Smooth muscle cell of trachea (primary cell): ENCODE measurements at places on chromosomes 13 and 19. TPM values are rescaled to one million over a fixed set of nuclear protein-coding genes. Genes with fewer than 3 reads are reported as not detected.

CCDC106 gene
- total RNA-seq = 12.8 and 13.4 TPM in 2 replicates

GPR12 gene
- not detected in 2 replicates for total RNA-seq

VWA8 gene
- total RNA-seq = 21.7 and 30.3 TPM in 2 replicates

ZNF208 gene
- 0.33 and 0.73 TPM in 2 replicates for total RNA-seq

C5AR1 gene
- total RNA-seq = 0.17 TPM in 1 of 2 replicates, not detected in the other
